ENCODE measurements at places on chromosomes 2 and 18.

DNA sequence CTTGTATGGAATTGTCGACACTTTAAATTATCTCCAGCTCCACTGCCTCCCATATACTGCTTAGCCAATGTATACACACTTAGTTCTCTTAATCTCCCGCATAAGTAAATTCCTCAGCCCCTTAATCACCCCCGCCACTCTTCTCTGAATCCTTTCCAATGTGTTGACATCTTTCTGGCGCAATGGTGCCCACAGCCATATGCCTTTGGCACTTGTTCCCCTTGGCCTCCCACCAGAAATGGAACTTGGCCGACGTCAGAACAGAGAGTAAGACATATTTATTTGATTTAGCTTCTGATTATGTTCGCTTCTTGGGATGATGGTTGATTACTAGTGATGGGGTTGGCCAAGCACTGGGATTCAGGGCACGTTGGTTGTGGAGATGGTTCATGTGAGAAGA lies 1089.3 kb upstream of the CELF4 start:
- no peak for DNase-seq

GRCh38 chr18:74429096-74429495 lies 28.0 kb downstream of the DIPK1C start:
- no peak for DNase-seq

GRCh38 chr2:85794491-85795121 lies 40.8 kb downstream of the ATOH8 start:
- DNase-seq = no peak

GRCh38 chr2:53989210-53989862 lies 18.5 kb upstream of the PSME4 start:
- no peak for DNase-seq

DNA sequence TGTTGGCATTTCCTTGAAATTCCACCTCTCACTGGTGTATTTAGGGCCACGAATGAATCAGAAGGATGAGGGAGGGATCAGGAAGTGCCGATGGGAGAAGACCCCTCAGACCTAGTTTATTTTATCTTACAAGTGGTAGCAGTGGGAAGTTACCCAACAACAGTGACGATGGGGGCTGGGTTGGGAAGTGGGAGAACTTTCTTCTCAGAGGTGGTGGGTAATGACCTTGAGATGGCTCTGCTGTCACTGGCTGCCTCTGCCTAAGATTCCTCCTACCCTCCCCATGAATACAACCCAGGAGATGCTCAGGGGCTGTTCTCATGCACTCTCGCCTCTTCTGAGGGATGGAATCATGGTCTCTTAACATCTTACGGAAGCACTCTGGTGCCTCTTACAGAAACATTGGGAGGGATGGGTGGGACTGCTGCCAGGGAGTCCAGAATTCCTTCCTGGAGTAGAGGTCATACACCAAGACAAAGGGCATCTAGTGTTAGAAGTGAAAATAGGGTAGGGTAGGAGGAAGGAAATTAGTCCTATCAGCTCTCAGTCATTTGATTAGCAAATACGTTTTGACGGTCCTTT lies 58.5 kb upstream of the TXNDC2 start:
- DNase-seq = no peak

DNA sequence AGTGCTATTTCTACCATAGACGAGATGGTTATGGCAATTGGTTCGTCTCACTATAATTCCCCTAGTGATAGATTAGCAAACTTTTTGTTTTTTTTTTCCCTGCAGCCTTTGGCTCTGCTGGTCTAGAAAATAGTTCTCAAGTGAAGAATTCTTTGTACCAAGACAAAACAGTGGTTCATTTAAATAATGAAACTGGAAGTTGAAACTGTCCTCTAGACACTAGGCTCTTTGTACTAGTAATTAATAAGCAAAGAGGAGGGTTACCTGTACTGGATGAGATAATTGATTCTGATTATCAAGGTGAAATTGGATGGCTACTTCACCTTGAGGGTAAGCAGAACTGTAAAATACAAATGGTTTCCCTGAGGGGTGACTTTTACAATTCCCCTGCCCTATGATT lies 156.9 kb upstream of the DCC start:
- DNase-seq = no peak

GRCh38 chr2:32732912-32733472 lies 105.1 kb downstream of the TTC27 start:
- DNase-seq = no peak

DNA sequence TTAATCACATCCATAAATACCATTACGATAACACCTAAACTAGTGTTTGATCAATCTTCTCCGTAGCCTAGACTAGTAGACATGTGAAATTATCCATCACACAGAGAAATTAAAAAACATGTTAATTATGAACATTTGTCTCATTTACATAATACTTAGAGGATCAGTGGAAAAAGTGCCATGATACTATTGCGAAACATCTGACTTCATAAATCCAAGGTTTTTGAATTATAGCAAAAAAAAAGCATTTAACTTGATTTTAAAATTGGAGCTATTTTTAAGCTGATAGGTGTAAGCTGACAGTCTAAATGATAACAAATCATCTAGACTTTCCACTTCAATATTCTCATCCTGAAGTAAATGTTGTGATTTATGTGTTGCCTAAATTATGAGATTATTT lies 51.6 kb downstream of the CBLN2 start:
- DNase-seq = no peak

- DNase-seq = no peak
These were observed 256.2 kb downstream of the SATB2 start for GRCh38 chr2:199201539-199201938.

- no peak for DNase-seq
These were observed 42.9 kb downstream of the TMEFF2 start for GRCh38 chr2:192151853-192152252.
